Stimulated activated memory B cell treated with anti-CD40 and anti-IgM and Interleukin-4, amounts not matched to agents 10 μg/mL and 1 μg/mL and 100 μg/mL, for 72 hours (primary cell): ENCODE measurements at places on chromosomes 2 and 18.

GRCh38 chr18:13267431-13267873 lies 48.9 kb downstream of the LDLRAD4 start:
- H3K27me3 ChIP-seq = peaks cover 64% of the 10 kb centered on the region
- H3K27ac ChIP-seq = no peak overlapping the region
- no peaks in the 10 kb centered on the region for H3K4me1 ChIP-seq
- H3K36me3 ChIP-seq = no peaks in the 10 kb centered on the region
- no peak for ATAC-seq

GRCh38 chr18:55841314-55841713 lies 253.3 kb upstream of the TCF4 start:
- H3K27me3 ChIP-seq = no peaks in the 10 kb centered on the region
- no peak overlapping the region for H3K27ac ChIP-seq
- no peak overlapping the region for H3K4me3 ChIP-seq
- H3K4me1 ChIP-seq = peaks cover 6% of the 10 kb centered on the region
- no peak for ATAC-seq
- no peaks in the 10 kb centered on the region for H3K36me3 ChIP-seq

DNA sequence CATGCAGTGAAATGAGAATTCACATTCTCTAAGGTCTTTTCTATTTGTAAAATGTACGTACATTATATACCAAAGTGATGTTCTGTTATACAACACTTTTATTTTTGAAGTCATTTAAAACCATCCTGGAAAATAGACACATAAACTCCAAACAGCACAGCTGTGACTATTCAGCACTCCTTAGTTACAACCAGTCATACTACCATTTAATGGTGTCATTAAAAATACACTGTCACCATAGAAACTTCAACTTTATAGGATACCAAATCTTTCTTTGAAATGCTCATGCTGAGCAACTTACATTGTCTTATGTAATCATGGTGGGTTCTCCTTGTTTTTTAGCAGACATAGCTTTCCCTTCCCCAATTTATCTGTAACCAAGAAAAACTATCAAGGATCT lies 85.3 kb downstream of the METTL4 start:
- no peak overlapping the region for H3K27ac ChIP-seq
- H3K36me3 ChIP-seq = no peaks in the 10 kb centered on the region
- no peak overlapping the region for H3K4me3 ChIP-seq
- no peaks in the 10 kb centered on the region for H3K4me1 ChIP-seq
- peaks cover 16% of the 10 kb centered on the region for H3K27me3 ChIP-seq

- H3K36me3 ChIP-seq = no peaks in the 10 kb centered on the region
- no peak for ATAC-seq
- H3K4me1 ChIP-seq = no peaks in the 10 kb centered on the region
- peaks cover 10% of the 10 kb centered on the region for H3K27me3 ChIP-seq
These were observed 32.4 kb downstream of the LHCGR start for GRCh38 chr2:48723129-48723528.

GRCh38 chr18:2932247-2933181 lies 80.4 kb downstream of the LPIN2 start:
- H3K4me1 ChIP-seq = peaks cover 17% of the 10 kb centered on the region
- peaks cover 31% of the 10 kb centered on the region for H3K36me3 ChIP-seq
- no peaks in the 10 kb centered on the region for H3K27me3 ChIP-seq
- H3K27ac ChIP-seq = peak overlapping the region; percentile 63

GRCh38 chr2:180411661-180412060 lies 404.6 kb upstream of the CWC22 start:
- H3K27me3 ChIP-seq = peaks cover 12% of the 10 kb centered on the region
- no peaks in the 10 kb centered on the region for H3K36me3 ChIP-seq
- ATAC-seq = no peak
- H3K4me1 ChIP-seq = no peaks in the 10 kb centered on the region
- H3K27ac ChIP-seq = no peak overlapping the region
- H3K4me3 ChIP-seq = no peak overlapping the region

DNA sequence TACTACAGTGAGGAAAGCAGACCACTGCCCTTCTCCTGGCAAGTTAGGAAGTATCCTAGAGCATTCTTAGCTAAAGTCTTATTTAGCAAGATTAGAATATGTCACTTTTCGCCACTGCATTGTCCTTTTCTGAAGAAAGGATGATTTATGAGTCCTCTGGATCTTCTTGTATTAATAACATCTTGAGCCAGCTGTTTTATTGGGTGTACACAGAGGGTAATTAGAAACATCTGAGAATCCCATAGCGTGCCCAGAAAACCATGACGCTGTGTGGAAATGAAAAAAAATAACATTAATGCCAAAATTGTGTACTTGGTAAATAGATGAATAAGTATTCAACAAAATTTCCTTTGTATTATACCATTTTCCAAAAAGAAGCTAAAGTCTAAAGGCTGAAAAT lies 198.7 kb downstream of the LTBP1 start:
- no peaks in the 10 kb centered on the region for H3K27me3 ChIP-seq
- H3K4me3 ChIP-seq = no peak overlapping the region
- H3K36me3 ChIP-seq = no peaks in the 10 kb centered on the region
- no peak for ATAC-seq

DNA sequence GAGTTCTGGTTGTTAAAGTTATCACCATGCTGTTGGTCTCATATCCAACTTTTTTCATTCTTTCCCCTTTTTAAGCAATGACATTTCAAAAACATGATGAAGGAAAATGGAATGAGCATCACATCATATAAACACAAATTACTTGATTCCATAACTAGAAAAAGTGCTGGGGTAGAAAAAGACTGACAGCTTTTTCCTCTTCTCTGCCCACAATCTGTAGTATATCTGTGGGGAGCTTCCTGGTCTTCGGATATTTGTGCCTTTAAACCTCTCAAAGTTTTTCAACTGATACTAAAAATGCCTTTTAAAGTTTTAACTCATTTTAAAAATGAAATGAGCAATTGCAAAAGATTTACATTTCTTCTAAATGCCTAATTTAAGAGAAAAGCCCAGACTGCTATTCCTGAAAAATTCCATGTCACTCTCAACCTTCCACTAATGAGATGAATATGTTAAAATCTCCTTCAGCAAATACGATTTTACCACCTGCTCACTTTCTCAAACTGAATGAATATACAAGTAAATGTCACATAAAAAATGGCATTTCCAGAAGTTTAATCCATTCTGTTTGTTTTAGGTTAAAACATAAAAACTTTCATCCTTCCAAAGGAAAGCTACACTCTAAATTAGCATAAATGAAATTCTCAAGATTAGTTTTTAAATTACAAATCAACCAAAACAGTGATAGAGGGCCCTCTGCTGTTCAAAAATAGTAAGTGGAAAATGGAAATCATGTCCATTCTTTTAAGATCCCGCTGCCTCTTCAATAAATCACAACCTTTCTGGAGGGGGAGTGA lies 2.1 kb downstream of the DNAH7 start:
- peaks cover 5% of the 10 kb centered on the region for H3K4me1 ChIP-seq
- no peak overlapping the region for H3K4me3 ChIP-seq
- no peaks in the 10 kb centered on the region for H3K36me3 ChIP-seq
- no peak overlapping the region for H3K27ac ChIP-seq
- ATAC-seq = no peak
- H3K27me3 ChIP-seq = no peaks in the 10 kb centered on the region

GRCh38 chr2:215527736-215528135 lies 91.9 kb upstream of the FN1 start:
- H3K4me3 ChIP-seq = no peak overlapping the region
- no peaks in the 10 kb centered on the region for H3K36me3 ChIP-seq
- no peaks in the 10 kb centered on the region for H3K27me3 ChIP-seq
- no peaks in the 10 kb centered on the region for H3K4me1 ChIP-seq
- ATAC-seq = no peak

- no peak for ATAC-seq
- H3K4me1 ChIP-seq = peaks cover 2% of the 10 kb centered on the region
- H3K4me3 ChIP-seq = no peak overlapping the region
- no peak overlapping the region for H3K27ac ChIP-seq
- peaks cover 14% of the 10 kb centered on the region for H3K27me3 ChIP-seq
These were observed 69.2 kb upstream of the HNRNPA3 start for GRCh38 chr2:177143444-177143843.

DNA sequence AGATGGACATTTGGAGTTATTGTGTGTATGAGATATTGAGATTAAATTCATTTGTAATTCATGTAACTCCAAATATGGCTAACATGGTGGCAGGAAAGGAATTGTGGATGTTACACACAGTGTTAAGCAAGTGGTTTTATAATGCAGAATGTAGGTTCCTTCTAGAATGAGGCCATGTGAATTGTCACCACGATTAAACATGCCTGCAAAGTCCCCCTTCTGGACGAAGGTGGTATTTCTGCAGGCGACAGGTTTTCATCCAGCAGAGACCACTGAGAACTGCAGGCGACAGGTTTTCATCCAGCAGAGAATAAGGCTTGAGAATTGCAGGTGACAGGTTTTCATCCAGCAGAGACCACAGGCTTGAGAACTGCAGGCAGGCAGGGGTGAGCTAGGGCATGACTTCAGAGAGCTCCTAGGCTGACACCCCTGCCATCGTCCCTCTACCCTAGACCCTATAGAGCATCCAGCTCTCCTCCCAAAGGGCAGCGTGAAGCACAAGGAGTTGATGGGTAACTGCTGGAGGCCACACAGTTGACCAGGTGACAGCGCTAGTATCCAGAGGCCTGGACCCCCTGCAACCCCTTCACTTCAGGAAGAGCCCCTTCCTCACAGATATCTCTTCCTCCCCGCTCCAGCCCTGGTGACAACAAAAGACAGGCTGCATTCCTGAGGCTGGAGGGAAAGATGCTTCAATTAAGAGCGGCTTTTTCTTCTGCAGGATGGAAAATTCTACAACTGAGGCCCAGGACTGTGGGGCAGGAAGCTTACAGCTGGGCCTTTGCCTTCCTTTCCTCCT lies 175.8 kb downstream of the LOXHD1 start:
- no peak for ATAC-seq
- no peaks in the 10 kb centered on the region for H3K4me1 ChIP-seq
- peaks cover 37% of the 10 kb centered on the region for H3K27me3 ChIP-seq
- H3K36me3 ChIP-seq = no peaks in the 10 kb centered on the region

GRCh38 chr2:71715241-71715750 lies 261.9 kb downstream of the DYSF start:
- H3K4me3 ChIP-seq = no peak overlapping the region
- H3K27me3 ChIP-seq = peaks cover 18% of the 10 kb centered on the region
- no peaks in the 10 kb centered on the region for H3K36me3 ChIP-seq
- no peak for ATAC-seq
- no peaks in the 10 kb centered on the region for H3K4me1 ChIP-seq

DNA sequence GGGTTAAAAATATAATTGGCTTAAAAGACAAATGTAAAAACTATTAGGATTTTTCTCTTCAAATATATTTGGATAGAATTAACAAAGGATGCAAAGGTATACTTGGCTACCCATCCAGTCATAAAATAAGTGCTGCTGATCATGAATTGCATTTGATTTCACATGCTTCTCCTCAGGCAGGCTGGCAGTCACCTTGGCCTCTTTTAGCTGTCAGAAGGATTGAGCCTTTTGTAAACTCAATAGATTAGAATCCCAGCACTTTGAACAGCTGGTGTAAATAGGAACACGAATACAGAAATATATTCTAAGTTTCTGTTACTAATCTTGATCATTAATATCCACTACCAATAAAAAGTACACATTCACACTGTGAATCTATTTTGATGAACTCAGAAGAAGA lies 169.4 kb upstream of the UNC80 start:
- no peak overlapping the region for H3K4me3 ChIP-seq
- no peak for ATAC-seq
- H3K36me3 ChIP-seq = no peaks in the 10 kb centered on the region

GRCh38 chr2:169365029-169365480 lies 2.7 kb upstream of the LRP2 start:
- peaks cover 43% of the 10 kb centered on the region for H3K4me1 ChIP-seq
- H3K36me3 ChIP-seq = no peaks in the 10 kb centered on the region
- peaks cover 59% of the 10 kb centered on the region for H3K27me3 ChIP-seq
- no peak overlapping the region for H3K27ac ChIP-seq

DNA sequence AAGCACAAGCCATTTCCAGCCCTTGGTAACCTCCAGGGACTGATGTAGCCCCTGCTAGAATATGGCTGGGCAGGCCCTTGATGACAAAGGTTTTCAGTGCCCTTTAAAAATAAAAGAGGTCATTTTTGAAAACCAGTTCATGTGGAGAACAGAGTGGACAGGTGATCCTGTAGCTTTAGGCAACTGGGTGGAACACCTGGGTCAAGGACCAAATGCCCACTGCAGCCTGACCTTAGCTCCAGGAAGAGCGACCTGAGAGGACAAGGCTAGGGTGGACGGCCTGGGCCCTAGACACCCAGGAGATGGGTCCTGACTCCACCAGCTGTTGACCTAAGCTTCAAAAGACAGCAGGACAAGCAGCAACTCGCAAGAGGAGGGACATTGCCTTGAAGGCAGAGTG lies 116.6 kb downstream of the LIPG start:
- H3K27me3 ChIP-seq = peaks cover 6% of the 10 kb centered on the region
- H3K36me3 ChIP-seq = no peaks in the 10 kb centered on the region
- no peak overlapping the region for H3K27ac ChIP-seq
- H3K4me3 ChIP-seq = no peak overlapping the region
- ATAC-seq = no peak
- peaks cover 7% of the 10 kb centered on the region for H3K4me1 ChIP-seq

- no peak overlapping the region for H3K4me3 ChIP-seq
- H3K36me3 ChIP-seq = peaks cover 4% of the 10 kb centered on the region
- H3K4me1 ChIP-seq = peaks cover 72% of the 10 kb centered on the region
- H3K27me3 ChIP-seq = no peaks in the 10 kb centered on the region
- H3K27ac ChIP-seq = peak overlapping the region; percentile 95
These were observed 175.4 kb upstream of the SPRED2 start for GRCh38 chr2:65607662-65608305.

DNA sequence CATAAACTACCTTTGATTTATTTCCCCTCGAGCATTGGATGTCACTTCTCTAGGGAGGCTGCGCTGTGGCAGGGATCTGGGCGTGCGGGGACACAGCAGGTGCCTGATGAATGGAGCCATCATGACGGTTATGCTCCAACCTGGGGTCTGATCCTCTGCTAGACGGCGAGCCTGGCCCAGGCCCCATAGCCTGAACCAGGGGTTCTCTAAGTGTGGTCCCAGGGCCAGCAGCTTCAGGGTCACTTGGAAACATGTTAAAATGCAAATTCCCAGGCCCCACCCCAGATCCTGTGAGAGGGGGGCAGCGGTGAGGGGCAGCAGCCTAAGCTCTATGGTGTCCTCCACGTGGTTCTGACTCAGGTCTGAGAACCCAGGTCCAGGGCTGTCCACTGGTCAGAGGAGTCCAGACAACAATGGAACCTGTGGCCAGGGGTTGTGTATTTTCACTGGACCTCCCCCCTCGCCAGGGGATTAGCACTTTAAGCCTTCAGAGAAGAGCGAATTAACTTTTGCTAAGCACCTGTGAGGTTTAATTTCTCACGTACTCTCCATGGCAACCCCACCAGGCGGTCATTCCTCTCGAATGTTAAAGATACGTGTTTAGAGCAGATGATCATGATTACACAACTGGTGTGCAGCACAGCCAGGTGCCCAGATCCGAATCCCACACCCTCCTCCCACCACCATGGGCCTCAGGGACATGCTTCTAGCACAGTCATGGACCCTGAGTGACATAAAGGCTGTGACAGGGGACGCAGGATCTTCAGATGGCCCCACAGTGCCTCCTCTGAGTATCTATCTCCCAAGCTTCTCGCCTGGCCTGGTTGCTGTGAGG lies 1.6 kb upstream of the ARHGEF4 start:
- H3K4me3 ChIP-seq = no peak overlapping the region
- ATAC-seq = no peak
- no peak overlapping the region for H3K27ac ChIP-seq
- H3K27me3 ChIP-seq = peaks cover 82% of the 10 kb centered on the region
- H3K4me1 ChIP-seq = peaks cover 13% of the 10 kb centered on the region

GRCh38 chr18:35171315-35171987 lies 69.4 kb upstream of the ZNF397 start:
- H3K27ac ChIP-seq = peak overlapping the region; percentile 59
- no peaks in the 10 kb centered on the region for H3K27me3 ChIP-seq
- peaks cover 6% of the 10 kb centered on the region for H3K36me3 ChIP-seq
- H3K4me1 ChIP-seq = peaks cover 11% of the 10 kb centered on the region
- no peak overlapping the region for H3K4me3 ChIP-seq

GRCh38 chr2:54053830-54054229 lies 61.6 kb upstream of the ACYP2 start:
- H3K4me3 ChIP-seq = no peak overlapping the region
- peaks cover 24% of the 10 kb centered on the region for H3K36me3 ChIP-seq
- no peak for ATAC-seq
- no peaks in the 10 kb centered on the region for H3K27me3 ChIP-seq
- peaks cover 27% of the 10 kb centered on the region for H3K4me1 ChIP-seq
